Vagina (tissue), 2 donors: ENCODE measurements at places on chromosomes 12 and 14.

GRCh38 chr14:100104523-100105300 is 39.5 kb downstream of the EVL start:
- no peak for DNase-seq

GRCh38 chr14:102923925-102924486 is 1.5 kb downstream of the AMN start:
- no peak for DNase-seq

- no peak for DNase-seq
Observed at GRCh38 chr14:96191841-96192462, 12.7 kb upstream of the BDKRB2 start.

DNA sequence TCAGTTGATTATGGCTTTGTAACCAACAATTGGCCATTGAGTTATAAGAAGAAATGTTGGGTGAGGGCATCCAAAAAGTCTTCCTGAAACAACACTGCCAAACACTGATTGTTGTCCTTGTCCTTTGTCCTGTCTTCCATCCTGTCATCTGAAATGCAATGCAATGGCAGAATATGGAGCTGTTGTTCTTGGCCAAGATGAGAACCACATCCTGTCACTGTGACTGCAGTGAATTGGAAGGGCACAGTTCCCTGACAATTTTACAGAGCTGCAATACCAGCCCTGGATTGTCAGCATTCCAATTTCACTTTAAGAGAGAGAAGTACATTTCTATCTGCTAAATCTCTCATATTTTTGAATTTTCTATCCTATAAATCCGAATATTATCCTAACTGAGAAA is 613.3 kb downstream of the FLRT2 start:
- no peak for DNase-seq
